ENCODE measurements at places on chromosomes 16 and 17. TPM values are rescaled to one million over a fixed set of nuclear protein-coding genes. Genes with fewer than 3 reads are reported as not detected.

Gene CCL11
- total RNA-seq, result not detected

DNA sequence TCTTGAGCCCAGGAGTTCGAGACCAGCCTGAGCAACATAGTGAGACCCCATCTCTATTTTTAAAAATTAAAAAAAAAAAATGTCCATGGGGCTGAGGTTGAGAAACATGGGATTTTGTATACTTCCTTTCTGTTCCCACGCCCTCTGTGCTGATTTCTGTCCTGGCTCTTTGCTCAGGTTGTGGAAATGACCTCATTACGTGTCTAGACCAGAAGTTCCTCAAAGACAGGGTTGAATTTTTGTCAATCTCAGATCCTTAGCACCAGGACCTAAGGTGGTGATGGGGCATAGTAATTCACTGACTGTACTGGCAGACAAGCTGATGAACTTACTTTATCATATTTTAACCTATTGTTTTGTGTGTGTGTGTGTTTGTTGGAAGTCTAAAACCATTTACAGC, 11.2 kb upstream of the HNF1B start:
- no peak for DNase-seq

DNA sequence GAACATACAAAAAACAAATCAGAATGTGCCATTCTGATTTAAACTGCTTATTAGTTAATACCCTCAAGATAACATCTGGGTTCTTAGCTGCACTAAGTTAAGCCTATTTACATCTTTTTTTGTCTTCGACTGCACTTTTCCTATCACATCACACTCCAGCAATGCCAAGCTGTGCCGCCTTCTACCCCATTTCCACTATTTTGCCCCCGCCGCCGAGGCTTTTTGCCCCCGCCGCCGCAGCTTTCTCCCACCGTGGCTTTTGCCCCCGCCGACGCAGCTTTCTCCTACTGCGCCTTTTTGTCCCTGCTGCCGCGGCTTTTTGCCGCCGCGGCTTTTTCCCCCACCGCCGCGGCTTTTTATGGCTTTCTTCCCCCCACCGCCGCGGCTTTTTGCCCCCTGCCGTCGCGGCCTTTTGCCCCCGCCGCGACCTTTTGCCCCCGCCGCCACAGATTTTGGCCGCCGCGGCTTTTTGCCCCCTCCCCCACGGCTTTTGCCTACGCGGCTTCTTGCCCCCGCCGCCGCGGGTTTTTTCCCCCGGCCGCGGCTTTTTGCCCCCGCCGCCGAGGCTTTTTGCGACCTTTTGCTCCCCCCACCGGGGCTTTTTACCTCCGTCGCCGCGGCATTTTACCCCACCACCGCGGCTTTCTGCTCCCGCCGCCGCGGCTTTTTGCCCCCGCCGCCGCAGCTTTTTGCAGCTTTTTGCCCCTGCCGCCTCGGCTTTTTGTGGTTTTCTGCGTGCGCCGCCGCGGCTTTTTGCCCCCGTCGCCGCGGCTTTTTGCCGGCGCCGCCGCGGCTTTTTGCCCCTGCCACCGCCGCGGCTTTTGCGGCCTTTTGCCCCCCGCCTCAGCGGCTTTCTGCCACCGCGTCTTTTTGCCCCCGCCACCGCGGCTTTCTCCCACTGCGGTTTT, 331.4 kb upstream of the WSB1 start:
- no peak for DNase-seq

- DNase-seq, result peak; percentile 41
Measured at GRCh38 chr16:31880322-31880979, 6.8 kb downstream of the ZNF267 start.

GRCh38 chr17:48016112-48016511, 21.5 kb downstream of the COPZ2 start:
- no peak for DNase-seq

GRCh38 chr16:9134306-9134705, 42.9 kb downstream of the HAPSTR1 start:
- DNase-seq, result no peak

DNA sequence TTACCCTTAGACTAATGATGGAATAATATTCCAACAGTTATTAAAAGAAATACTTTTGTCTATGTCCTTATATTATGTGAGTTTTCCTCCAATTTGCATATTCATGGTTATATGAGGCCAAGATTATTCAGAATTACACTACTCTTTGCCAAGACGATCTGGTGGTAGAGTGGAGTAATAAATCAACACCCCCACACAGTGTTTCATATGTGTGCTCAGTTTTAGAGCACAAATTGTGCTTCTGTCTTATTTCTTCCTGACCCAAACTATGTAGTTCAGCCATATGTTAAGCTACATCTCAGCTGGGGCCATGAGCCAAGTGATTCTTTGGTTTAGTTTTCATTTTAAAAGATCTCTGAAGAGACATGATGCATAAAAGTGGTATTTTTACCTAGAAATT, 26.9 kb upstream of the PPM1E start:
- no peak for DNase-seq

GRCh38 chr16:70749681-70750601, 51.0 kb downstream of the VAC14 start:
- peak; percentile 63 for DNase-seq

GRCh38 chr17:48483471-48484131, 47.2 kb downstream of the HOXB1 start:
- DNase-seq, result no peak
